Stimulated activated CD8-positive, alpha-beta memory T cell treated with anti-CD3 and anti-CD28 coated beads, Interleukin-7, amount 100 ng/mL, for 4 hours (primary cell): ENCODE measurements at places on chromosomes 12 and 14.

DNA sequence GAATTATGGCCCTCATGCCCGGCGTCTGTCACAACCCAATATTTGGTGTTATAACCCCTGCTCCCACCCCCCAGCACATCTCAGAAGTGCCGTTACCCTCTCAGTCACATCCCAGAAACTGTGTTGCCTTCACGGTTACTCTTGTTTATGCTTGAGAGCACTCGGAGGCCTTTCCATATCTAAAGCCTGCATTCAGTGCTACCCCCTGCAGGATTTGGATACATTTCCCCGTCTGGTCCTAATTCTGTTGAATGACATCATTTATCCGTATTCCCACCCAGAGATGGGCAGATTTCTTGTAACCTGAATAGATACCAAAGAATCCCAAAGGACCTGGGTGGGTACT is 19.1 kb upstream of the FOS start:
- DNase-seq: no peak

DNA sequence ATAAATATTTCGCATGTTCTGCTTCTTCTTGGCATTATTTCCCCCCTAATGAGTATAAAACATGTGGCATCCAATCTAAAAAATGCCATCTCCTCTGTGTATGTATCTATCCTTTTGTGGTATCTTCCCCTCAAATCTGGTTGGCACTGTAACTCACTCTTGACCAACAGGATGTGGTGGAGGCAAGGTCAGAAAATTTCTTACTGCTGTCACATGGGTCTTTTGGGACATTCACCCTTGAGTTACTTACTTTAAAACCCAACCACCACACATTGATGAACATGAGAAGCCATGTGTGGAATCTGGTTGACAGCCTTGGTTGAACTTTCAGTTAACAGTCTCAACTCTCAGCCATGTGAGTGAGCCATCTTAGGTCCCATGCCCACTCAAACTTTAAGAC is 516.9 kb downstream of the SLC16A7 start:
- no peak for DNase-seq

- DNase-seq: no peak
These were observed 441.8 kb upstream of the FLRT2 start for GRCh38 chr14:85088192-85088591.

- no peak for DNase-seq
These were observed 2.0 kb downstream of the ANO6 start for GRCh38 chr12:45217846-45218245.

DNA sequence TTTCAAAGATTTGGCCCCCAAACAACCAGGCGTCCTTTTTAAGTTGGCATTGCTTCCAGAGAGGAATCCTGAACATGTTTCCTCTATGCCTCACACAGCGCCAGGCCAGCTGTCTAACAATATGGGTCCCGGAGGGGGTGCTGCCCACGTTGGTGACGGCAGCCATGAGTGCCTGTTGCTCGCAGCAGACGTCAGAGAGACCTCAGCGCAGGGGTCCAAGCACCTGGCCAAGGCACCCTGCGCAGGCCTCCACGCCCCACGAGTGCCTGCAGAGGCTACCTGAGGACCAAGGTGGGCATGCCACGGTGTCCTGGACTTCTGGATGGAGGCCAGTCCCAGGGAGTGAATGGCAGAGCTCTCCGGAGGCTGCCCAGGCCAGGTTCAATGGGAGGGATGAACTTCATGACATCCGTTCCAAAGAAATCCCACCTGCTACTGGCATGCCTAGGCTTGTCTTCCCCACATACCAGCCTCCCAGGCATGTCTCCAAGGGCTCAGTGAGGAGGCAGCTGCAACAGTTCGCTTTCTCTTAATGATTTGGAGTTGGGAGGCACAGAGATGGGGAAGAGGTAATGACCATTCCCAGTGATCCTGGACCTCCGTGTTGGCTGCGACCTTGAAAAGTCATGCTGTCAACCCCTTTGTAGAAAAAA is 11.6 kb upstream of the FOXN3 start:
- no peak for DNase-seq

DNA sequence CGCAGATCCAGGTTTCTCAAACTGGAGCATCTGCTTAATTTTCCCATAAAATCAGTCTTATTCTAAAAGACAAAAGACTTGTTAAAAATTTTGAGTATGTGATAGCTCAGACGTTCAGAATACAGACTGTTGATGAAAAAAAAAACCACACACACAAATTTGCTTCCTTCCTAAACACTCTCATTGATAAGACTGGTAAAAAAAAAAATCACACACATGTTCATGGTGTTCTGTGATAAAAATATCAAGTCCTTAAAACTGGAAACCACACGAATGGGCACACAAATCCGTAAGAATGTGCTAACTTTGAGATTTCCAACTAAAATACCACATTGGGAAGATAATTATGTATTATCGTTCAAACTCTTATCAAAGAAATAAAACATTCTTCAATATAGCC is 6.7 kb upstream of the ARID4A start:
- DNase-seq: no peak

- DNase-seq: no peak
These were observed 239.2 kb upstream of the RMST start for GRCh38 chr12:97223419-97223818.

DNA sequence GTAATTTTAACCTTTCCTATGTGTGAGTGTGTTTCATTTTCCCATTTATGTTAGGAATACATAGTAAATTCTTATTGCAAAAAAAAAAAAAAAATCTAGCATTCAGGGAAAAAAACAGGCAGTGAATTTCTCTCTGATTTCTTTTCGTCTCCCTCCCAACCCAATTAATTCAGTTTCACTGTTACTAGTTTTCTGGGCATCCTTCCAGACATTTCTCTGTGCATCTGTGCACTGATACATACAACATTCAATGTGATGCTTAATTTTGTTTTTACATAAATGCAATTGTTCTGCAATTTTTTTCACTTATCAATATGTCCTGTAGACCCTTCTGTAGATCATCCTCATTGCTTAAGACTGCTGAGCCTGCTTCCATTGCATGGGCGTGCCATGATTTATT is 694.3 kb upstream of the TBX3 start:
- DNase-seq: no peak

- DNase-seq: no peak
These were observed 219.6 kb upstream of the C14orf180 start for GRCh38 chr14:104359969-104360442.

DNA sequence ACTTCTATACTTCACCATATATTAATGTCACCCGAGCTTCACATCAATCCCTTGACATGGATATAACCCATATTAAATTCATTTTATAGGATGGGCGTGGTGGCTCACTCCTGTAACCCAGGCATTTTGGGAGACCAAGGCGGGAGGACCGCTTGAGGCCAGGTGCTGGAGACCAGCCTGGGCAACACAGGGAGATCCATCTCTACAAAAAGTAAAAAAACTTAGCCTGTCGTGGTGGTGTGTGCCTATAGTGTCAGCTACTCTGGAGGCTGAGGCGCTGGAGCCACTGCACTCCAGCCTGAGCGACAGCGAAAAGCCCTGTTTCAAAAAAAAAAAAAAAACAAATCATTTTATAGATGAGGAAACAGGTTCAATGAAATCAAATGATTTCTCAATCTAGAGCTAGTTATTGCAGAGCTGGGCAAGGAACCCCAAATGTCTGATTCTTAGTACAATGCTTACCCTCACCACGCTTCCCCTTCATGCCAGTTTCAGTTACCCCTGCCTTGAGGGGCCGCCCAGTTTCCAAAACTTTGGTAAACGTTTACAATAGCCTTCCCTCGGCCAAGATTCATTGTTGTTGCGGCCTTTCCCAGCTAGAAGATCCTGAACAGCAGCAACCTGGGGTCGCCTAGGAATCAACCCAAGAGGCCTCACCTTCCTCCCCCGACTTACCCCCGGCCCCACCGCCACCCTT is 751 bp downstream of the PSMB5 start:
- no peak for DNase-seq

- no peak for DNase-seq
These were observed 132.4 kb upstream of the PZP start for GRCh38 chr12:9340422-9341259.

DNA sequence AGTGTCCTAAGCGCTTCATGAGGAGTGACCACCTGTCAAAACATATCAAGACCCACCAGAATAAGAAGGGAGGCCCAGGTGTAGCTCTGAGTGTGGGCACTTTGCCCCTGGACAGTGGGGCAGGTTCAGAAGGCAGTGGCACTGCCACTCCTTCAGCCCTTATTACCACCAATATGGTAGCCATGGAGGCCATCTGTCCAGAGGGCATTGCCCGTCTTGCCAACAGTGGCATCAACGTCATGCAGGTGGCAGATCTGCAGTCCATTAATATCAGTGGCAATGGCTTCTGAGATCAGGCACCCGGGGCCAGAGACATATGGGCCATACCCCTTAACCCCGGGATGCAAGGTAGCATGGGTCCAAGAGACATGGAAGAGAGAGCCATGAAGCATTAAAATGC is 12.7 kb upstream of the AMHR2 start:
- no peak for DNase-seq

DNA sequence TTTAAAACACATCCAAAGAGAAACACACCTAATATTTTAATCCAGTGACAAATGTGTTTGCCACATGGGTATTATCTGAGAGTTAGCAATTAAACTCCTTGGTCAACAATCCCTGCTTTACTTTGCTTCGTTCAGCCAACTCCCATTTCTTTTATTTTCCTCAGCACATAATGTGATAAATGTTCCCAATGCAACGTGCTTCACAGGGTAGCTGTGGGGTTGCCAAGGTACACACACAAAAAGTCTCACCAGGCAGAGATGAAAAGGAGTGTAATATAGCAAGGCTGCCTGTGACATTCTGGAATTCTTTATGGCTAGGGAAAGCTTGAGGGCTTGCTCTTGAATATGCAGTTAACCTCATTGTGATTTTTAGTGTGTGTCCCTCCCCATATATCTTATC is 208.0 kb upstream of the DIO2 start:
- no peak for DNase-seq

GRCh38 chr12:24025153-24025798 is 75.8 kb upstream of the SOX5 start:
- no peak for DNase-seq

DNA sequence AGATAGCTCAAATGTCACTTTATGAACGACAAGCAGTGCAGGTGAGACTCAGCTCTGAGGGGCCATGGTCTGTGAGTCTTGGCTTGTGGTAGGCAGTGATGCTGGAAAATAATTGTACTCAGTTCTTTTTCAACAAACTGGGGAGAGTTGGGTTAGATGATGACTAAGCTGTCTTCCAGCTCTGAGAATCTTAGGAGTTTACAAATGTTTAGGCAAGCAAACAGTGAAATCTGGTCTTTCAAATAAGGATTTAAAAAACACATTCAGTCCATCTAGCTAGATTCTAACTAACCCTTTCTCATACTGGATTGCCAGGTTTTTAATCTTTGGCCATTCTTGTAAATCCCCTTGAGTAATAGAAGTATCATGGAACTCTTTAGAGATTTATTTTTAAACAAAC is 3.4 kb downstream of the PHC1 start:
- no peak for DNase-seq

DNA sequence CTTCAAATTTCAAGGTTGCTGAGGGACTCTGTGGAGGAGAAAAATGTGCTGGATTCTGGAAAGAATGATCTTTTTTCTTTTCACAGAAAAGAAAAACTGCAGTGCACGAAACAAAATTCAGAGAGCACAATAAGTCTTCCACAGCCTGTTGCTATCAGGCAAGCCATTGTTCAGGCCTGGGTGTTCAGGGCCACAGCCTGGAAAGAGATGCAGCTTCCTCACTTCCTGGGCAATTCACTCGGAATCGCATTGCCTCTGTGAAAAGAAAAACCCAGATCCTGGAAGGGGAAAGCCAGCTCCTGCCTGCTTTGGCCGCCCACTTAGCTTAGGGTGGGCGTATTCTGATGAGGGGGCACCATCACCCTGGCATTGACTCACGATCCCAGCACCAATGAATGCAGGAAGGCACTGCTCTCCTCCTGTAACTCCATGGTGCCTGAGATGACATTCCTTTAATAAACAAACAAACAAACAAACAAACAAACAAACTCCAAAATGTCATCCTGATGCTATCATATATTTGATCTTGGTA is 863.9 kb downstream of the BCL11B start:
- DNase-seq: no peak

DNA sequence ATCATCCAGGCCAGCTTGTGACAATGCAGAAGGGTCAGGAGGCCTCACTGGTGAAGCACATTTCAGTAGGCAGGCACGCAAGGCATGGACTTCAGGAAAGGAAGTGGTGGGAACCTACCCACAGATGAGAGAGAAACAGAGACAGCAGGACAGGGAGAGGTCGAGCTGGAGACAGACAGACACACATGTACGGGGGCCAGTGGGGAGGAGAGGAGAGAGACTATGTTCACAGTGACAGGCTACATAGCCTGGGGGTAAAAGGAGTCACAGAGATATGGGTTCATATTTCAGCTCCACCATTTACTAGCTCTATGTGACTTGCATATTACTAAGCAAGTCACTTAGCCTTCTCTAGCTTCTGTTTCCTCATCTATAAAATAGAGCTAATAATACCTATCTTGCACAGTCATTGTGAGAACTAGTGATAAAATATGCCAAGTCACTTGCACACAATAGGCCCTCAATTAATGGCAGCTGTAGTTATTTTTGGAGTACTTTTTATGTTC is 91.1 kb upstream of the FUT8 start:
- no peak for DNase-seq
